ENCODE measurements at places on chromosomes 7 and 10.
A peak's percentile ranks its signal among the peaks of the same experiment; 100 is the strongest.

GRCh38 chr7:6446838-6447580 lies 745 bp downstream of the DAGLB start:
- no peak for DNase-seq

- no peak for DNase-seq
Measured at GRCh38 chr7:29866490-29866930, 60.2 kb downstream of the WIPF3 start.

- peak; percentile 8 for DNase-seq
Measured at GRCh38 chr10:27223964-27224363, 16.6 kb downstream of the ACBD5 start.

DNA sequence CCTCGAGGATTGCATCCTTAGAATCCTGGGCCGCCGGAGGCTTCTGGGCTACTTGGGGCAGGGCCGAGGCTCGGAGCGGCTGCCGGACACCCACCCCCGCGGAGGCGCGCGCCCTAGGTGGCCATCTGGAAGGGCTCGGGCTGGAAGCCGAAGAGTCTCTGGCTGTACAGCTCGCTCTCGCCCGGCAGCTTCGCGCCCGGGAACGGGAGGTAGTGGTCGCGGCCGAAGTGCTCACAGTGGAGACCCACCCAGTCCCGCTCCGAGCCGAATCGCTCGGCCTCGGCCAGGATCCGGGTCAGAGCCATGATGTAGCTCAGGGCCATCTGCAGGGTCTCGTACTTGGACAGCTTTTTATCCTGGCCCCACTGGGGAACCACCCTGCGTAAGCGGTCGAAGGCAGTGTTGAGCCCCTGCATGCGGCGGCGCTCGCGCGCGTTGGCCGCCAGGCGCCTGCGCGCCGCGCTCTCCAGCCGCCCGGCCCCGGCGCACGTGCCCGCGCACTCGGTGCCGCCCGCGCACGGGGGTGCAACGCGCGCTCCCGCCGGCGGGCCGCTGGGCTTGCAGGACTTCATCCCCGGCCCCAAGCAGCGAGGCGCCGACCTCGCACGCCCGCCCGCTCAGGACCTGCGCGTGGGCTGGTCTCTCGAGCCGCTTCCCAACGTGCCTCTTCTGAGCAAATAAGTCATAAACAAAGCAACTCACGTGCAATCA lies 652 bp downstream of the ATOH7 start:
- no peak for DNase-seq

- DNase-seq: no peak
Measured at GRCh38 chr7:46603780-46604179, 682.7 kb upstream of the IGFBP3 start.

DNA sequence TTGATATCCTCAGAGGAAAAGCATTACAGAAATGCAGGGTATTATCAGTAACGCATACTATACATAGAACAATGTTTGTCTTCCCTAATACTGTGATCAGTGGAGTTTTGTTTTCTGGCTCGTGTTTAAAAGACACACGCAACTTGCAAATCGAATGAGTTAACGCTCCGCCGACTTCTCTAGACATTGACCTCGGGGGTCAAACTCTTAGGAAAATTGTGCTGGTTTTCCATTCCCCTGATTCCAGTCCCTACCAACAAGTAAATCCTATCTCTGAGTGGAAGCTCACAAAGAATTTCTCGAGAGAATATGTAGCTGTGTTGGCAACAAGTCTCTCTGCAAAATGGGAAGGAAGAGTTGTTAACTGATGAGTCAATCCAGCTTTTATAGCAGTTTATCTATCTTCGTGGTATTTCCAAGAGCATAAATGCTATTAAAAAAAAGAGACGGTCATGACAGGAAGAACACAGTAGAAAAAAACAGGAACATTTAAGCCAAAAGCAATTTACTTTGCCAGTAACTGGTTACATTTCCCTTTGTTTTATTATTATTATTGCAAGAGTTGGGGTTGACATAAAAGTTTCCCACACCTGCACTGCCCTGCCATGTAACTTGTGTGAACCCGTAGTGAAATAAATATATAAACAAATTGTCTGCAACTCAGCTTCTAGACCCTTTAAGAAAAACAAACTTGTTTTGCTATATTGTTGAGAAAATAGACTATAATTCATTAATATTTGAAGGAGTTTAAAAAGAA lies 144.4 kb downstream of the ARID5B start:
- no peak for DNase-seq

DNA sequence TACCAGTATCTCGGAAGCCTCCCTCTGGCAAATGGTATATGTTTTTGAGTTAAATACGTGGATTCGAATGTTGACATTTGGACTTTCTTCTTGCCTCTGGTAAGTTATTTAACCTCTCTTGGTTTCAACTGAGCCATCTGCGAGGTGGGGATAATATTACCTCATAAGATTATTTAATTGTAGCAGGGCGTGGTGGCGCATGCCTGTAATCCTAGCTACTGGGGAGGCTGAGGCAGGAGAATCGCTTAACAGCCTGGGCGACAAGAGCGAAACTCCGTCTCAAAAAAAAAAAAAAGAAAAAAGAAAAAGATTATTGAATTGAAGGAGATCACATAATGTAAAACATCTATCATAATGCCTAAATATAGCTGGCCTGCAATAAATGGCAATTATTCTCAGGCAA lies 396 bp upstream of the TAF5 start:
- no peak for DNase-seq

GRCh38 chr7:104272767-104273384 lies 55.5 kb upstream of the LHFPL3 start:
- DNase-seq: no peak

- DNase-seq: no peak
Measured at GRCh38 chr10:18516851-18517250, 134.5 kb downstream of the NSUN6 start.

- no peak for DNase-seq
Measured at GRCh38 chr7:7751243-7752092, 33.1 kb upstream of the RPA3 start.

GRCh38 chr10:43754569-43755260 lies 106.0 kb upstream of the ZNF32 start:
- no peak for DNase-seq

GRCh38 chr7:25758559-25758958 lies 393.4 kb upstream of the NFE2L3 start:
- DNase-seq: no peak

DNA sequence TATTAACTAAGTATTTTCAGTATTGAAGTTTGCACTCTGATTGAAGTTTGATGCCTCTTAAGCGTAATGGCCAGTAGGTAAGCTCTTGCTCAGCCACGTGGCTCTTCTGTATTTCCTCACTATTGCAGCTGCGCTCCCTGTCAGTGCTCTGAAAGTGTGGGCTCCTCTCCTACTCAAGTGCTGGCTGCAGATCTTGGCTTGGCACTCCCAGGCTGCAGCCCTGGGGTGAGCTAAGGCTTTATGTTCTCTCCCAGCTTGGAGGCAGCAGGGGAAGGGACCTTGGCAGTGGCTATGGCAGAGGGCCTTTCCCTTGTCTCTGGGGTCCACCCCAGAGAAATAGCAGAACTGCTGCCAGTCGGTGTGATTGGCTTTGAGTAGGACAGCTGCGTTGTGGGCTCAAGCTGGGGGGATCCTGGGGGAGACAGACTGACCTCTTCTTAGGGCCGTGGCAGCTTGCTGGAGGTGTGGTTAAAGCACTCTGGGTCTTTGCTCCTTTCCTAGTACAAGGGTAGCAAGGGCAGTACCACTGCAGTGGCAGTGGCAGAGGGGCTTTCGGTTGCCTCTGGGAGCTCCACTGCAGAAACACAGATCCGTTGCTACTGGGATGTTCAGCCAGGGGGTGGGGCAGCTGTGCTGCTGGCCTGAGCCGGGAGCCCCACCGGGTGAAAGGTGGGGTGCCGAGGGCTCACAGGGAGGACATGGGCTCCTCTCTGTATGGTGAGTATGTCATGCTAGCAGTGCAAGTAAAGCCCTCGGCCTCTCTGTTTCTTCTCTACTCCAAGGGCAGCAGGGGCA lies 100.5 kb downstream of the GLCCI1 start:
- DNase-seq: no peak

DNA sequence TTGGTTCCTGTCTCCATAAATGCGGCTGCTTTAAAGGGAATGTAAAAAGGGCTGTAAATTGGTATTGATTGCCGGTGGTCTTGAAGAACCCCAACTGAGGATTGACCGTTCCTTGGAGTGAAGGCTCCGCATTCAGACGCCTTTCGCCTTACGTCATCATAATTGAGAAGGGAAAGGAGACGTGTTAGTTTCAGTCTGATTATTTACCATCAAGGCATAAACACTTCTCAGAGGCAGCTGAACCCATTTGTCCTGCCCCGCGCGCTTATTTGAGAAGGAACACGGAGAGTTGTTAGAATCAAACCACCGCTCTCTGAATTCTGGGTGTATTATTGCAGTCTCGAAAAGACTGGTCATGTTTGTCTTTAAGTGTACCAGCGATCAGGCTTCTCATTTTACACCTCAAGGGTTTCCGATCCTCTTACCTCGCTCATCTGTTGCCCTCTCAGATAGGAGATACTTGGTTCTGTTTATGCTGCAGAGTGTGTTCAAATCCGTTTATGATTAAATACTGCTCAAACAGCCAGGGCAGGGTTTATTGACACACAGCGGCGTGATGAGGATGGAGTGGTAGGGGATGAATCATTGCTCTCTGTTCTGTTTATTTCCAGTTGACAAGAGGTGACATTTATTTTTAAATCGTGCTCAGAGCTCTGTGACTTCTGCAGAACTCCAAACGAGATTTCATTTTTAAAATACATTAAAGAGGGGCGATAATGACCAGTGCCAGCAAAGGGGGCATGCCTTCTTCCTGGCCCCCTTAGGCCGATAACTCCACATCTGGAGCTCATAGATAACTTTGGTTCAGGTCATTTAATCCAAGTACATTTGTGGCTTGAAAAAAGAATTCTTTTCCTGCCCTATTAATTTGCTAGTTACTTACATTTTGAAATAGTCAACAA lies 30.4 kb downstream of the FOXK1 start:
- no peak for DNase-seq

- DNase-seq: no peak
Measured at GRCh38 chr10:11002916-11003315, 14.8 kb upstream of the CELF2 start.

DNA sequence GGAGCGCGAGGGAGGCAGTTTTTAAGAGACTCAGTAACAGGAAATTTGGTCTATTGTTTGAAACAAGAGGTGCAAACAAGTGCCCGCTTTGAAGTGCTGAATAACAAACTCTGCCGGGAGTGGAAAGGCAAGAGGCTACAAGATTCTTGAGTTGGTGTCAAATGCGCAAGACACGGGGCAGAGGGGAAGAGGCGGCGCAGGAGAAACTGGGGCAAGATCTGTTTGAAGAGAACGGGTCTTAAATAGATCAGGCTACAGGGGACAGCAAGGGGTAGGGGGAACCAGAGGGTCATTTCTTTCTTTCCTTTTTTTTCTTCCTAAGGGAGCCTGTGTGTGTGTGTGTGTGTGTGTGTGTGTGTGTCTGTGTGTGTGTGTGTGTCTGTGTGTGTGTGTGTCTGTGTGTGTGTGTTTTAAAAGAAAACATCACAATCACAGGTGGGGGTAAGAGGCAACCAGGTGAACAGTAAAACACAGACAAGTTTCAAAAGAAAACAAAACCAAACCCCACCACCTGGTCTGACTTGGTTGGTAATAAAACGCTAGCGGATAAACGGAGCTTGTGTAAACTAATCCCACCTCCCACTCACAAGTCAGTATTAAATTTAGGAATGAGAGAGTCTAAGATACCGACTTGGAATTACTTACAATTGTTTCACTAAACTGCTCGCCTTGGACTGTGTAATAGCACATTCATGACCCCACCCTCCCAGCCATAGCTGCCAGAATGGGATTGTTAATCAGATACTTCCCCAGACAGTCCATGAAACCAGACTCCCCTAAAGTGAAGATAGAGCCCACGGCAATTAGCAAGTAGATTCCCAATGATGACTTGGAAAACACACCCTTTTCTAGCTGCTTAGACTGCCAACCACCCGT lies 13.1 kb upstream of the CUX1 start:
- no peak for DNase-seq

GRCh38 chr10:123663522-123663921 lies 2.6 kb upstream of the GPR26 start:
- no peak for DNase-seq

DNA sequence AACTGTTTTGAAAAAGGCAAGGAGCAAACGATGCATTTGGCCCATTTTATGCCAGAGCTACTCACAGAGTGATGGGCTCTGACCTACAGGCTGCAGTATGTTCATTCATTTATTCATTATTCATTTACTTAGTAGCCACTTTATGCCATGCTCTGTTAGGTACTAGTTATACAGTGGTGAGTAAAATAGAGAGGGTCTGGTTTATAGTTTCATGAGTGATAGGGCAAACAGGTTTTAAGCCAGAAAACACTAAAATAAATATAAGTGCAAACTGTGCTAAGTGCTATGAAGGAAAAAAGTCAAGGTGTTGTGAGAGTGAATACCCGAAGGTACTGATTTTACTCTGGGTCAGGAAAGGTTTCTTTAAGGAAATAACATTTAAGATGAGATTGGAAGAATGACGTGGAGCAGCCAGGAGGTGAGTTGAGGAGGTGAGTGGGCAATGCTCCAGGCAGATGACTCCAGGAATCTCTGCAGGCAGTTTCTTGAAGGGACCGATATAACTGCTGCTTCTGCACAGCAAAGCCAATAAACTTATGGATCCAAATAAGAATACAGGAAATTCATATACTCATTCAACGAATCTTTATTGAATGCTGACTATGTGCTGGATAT lies 56.9 kb upstream of the FAM133B start:
- DNase-seq: no peak

DNA sequence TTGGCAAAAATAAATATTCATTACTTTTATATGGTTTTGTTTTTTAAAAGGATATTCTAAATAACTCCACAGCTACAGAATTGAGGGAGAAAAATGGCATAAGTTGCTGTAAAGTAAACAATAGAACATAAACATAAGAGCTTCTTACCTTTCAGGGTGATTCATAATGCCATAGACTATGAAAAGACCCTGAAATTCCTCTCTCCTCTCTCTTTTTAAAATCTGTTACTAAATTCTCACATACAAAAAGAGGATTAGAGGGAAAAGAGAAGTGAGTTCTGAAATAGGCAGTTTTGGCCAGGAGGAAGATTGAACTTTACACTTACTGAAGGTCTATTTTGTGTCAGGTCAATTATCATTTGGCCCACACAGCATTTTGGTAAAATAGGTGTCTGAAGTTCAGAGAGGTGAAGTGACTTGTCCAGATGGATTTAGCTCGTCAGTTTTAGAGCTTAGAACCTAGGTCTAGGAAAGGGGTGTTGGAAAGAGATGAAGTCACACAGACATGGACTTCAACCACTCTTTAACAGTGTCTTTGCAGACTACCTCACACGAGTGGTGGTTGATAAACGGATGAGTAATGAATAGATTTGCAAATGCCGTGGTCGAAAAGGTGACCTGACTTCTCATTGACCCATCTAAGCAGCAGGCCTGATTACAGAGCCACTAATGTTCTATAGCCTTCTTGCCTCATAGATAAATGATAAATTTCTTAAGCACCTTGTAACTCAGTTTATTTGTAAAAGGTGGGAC lies 190.6 kb upstream of the CCDC6 start:
- DNase-seq: no peak

- DNase-seq: no peak
Measured at GRCh38 chr7:32894171-32894570, 2.6 kb upstream of the KBTBD2 start.
